Forelimb muscle (tissue), 1 donor: ENCODE measurements at places on chromosomes 6 and 20.

- no peak for DNase-seq
Observed at GRCh38 chr20:16020971-16021370, 552.3 kb downstream of the KIF16B start.

GRCh38 chr6:56746767-56747504 lies 104.2 kb upstream of the DST start:
- DNase-seq, result no peak

DNA sequence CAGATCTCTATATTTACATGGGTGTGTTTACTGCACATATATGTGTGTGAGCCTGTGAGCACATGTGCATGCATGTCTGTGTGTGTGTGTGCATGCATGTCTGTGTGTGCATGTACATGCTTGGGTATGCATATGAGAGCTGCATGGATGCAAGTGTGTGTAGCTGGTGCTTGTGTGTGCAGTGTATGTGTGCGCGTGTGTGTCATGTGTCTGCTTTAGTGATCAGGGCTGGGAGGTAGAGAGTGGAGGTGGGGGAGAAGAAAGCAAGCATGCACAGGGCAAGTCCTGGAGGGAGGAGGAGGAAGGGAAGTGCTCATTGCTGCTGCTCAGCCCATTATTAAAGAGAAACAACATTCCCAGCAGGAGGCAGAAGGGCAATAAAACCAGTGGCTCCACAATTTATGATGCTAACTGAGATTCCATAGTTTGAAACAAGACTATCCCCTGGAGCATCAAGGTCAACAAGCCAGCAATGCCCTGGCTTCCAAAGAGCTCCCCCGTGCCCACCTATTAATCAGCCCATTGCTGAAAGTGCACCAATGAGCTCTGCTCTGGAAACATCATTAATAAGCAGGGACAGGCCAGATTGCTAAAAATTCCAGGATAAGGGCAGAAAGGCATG lies 414.0 kb downstream of the MAFB start:
- no peak for DNase-seq

- DNase-seq, result no peak
Observed at GRCh38 chr20:44017905-44018258, 103.2 kb downstream of the TOX2 start.

DNA sequence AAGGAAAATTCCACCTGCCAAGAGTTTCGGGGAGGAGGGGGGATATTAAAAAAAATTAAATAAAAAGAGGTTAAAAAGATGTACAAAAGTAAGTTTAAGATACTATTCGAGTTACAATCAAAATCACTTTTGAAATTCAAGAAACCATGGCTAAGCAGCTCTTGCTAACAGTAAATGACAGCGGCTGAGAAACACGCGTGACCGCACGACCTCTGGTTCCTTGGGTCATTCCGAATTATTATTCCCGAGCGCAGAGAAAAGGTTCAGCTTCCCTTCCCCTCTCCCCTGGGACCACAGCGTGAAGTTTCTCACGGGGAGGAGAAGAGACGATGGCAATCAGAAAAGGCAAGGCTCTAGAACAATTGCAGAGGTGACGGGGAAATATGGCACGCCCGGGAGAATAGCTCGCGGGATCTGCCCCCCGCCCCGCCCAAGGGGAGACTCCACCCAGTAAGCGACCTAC lies 496 bp downstream of the TMEM242 start:
- DNase-seq, result no peak

DNA sequence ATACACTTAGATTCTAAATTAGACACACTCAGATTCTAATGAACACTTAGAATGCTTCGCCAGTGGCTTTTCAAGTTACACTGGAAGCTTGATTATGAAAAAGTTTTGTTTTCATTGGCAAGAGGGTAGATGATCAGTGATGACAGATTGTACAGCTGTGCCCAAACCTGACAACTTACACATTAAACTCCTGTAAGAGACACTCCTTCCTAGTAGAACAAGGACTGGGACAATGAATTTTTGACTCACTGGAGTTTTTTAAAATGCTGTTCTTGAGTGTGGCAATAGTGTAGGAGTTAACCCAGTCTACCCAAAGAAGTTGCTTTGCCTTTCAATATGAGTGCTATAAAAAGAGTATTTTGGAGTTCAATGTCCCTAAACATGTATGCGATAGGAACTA lies 140.8 kb downstream of the SLC16A10 start:
- no peak for DNase-seq

DNA sequence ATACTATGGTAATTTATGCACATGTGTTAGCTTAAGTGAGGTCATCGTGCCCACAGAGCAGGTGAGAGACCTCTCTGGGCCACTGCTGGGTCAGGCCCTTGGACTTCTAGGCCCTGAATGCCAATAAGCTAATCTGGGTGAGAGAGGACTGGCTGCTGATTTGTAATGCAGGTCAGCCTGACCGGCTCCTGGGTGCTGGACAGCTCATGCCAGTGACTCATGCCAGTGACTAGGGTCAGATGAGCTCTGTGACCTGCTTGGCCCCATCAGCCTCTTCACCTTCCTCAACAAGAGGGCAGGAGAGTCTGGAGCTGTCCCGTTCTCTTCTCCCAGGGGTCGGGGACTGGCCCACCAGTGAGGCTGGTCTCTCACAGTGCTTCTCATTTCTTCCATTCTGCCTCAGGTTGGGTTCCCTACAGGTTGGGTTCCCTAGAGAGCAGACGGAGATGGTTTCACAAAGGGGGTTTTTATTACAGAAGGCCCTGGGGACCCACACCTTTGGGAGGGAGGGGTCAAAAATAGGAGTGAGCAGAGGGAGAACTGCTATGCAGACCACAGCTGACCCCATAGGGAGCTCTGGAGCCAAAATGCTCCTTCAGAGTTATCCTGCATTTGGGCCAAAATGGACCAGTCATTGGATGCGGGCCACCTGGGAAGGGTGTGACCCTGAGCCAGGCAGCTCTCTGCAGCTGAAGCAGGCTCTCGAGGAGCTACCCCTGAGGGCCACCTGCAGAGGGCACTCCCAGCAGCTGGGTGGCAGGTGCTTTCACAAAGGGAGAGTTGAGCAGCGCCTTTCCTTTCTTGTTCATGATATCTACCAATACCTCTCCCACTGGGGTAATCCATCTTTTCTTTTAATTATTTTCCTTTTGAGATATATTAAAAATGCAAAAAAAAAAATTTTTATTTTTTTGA lies 2.2 kb upstream of the OXT start:
- DNase-seq, result no peak

GRCh38 chr6:159434410-159434809 lies 258.6 kb downstream of the SOD2 start:
- DNase-seq, result no peak

GRCh38 chr6:34916348-34916967 lies 27.4 kb downstream of the ANKS1A start:
- DNase-seq, result no peak

- DNase-seq, result no peak
Observed at GRCh38 chr6:20367743-20368485, 33.8 kb upstream of the E2F3 start.

DNA sequence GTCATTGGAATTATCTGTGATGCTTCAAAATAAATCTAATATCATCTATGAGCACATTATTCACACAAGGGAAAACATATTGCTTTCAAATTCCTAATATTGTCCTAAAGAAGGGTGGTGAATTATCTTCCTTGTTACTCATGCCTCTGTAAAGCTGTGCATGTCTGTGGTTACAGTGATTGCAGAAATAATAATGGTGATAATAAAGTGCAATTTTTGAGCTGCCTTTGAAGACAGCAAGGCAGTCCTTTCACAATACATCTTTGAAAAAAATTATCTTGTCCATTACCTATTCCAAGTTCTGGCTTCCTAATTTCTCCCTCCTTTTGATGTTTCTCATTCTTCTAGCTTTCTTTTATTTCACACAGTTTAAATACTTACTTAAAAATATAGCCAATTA lies 442.1 kb upstream of the EYS start:
- no peak for DNase-seq

- DNase-seq, result peak; percentile 31
Observed at GRCh38 chr6:20696676-20697075, 162.4 kb downstream of the CDKAL1 start.

DNA sequence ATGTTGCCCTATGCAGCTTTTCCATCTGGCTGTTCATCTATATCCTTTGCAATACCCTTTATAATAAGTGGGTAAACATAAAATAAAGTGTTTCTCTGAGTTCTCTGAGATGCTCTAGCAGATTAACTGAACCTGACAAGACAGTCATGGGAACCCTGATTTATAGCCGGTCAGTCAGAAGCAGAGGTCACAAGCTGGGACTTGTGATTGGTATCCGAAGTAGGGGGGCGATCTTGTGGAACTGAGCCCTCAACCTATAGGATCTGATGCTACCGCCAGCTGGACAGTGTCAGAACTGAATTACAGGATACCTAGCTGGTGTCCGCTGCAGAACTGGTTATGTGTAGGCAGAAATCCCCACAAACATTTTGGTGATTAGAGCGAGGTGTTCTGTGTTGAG lies 39.0 kb downstream of the SLC17A5 start:
- no peak for DNase-seq

GRCh38 chr20:32470025-32470861 lies 112.1 kb downstream of the ASXL1 start:
- no peak for DNase-seq

- DNase-seq, result no peak
Observed at GRCh38 chr6:1285956-1286355, 25.9 kb upstream of the FOXQ1 start.

GRCh38 chr20:58712151-58712791 lies 19.7 kb downstream of the NPEPL1 start:
- DNase-seq, result no peak

DNA sequence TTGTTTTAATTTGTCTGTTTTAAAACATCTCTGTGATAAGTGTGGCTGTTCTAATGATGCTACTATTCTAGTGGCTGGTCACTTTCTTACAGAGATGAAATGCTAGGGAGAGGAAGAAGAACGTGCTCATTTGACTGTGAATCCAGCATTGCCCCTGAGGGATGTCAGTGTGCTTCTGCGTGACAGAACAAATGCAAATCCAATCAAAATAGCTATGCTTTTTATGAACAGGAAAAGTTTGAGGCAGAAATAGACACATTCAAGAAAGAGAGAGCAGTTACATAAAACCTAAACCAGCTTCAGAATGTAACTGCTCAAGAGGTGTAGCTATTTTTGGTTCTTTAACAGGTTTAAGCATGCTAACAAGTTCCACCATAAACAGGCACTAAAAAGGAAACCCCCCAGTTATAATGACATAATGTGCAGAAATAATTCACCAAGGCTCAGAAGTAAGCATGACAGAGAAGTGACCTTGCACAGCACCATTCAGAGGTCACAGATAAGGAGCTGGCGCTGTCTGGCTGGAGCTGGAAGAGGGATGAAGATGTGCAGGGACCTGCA lies 385.3 kb downstream of the EPM2A start:
- DNase-seq, result no peak

- no peak for DNase-seq
Observed at GRCh38 chr6:66735106-66735890, 1028.3 kb upstream of the EYS start.

- DNase-seq, result no peak
Observed at GRCh38 chr20:58162986-58163385, 65.5 kb downstream of the ANKRD60 start.

- no peak for DNase-seq
Observed at GRCh38 chr6:38192011-38192410, 372.5 kb downstream of the ZFAND3 start.

GRCh38 chr6:16570946-16571345 lies 190.3 kb downstream of the ATXN1 start:
- DNase-seq, result no peak

DNA sequence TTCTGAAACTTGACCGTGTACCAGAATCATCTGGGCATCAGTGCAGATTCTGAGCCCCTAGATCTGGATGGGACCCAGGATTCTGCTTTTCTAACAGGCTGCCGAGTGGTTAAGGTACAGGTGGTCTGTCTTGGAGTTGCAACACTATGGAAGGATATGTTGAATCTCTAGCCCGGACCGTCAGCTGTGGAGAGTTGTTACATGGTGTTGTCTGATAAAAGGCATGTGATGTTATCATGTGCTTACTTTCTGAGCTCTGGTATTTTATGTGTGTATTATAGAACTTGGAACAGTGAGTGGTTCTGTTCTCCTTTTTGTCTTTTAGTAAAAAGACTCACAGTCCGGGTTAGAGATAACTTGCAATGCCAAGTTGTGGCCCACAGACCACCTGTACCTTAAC lies 123.0 kb downstream of the JARID2 start:
- DNase-seq, result no peak

DNA sequence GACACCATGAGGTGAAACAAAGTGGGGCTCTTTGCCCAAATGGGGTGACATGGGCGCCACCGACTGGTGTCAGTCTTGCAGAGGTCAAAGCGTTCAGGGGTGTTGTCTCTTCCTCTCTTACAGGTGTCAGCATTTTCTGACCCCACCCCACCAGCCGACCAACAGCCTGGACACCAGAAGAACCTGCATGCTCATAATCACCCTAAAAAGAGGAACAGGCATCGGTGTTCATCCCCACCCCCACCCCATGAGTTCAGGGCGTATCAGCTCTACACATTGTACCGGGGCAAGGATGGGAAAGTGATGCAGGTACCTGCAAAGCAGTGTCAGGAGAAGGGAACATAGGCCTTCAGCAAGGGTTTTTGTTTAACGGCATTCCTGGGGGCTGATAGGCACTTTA lies 14.8 kb downstream of the LYRM2 start:
- no peak for DNase-seq

- no peak for DNase-seq
Observed at GRCh38 chr6:133637874-133638273, 251.0 kb upstream of the TCF21 start.

DNA sequence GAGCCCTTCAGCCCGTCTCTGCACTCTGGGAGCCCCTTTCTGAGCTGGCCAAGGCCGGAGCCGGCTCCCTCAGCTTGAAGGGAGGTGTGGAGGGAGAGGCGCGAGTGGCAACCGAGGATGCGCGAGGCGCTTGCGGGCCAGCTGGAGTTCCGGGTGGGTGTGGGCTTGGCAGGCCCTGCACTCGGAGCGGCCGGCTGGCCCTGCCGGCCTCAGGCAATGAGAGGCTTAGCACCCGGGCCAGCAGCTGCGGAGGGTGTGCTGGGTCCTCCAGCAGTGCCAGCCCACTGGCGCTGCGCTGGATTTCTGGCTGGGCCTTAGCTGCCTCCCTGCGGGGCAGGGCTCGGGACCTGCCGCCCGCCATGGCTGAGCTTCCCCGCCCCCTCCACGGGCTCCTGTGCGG lies 49.8 kb downstream of the GMPR start:
- no peak for DNase-seq

GRCh38 chr6:51678905-51679620 lies 408.4 kb downstream of the PKHD1 start:
- DNase-seq, result no peak

- DNase-seq, result no peak
Observed at GRCh38 chr20:54146672-54147071, 27.1 kb downstream of the CYP24A1 start.

GRCh38 chr20:58135441-58136148 lies 92.9 kb downstream of the ANKRD60 start:
- DNase-seq, result no peak
